Stimulated activated CD8-positive, alpha-beta memory T cell treated with anti-CD3 and anti-CD28 coated beads, Interleukin-15, amount 100 ng/mL, for 24 hours (primary cell): ENCODE measurements at places on chromosomes 2 and 18.

- no peak for DNase-seq
These were observed 356.1 kb upstream of the ZEB2 start for GRCh38 chr2:144876013-144876412.

DNA sequence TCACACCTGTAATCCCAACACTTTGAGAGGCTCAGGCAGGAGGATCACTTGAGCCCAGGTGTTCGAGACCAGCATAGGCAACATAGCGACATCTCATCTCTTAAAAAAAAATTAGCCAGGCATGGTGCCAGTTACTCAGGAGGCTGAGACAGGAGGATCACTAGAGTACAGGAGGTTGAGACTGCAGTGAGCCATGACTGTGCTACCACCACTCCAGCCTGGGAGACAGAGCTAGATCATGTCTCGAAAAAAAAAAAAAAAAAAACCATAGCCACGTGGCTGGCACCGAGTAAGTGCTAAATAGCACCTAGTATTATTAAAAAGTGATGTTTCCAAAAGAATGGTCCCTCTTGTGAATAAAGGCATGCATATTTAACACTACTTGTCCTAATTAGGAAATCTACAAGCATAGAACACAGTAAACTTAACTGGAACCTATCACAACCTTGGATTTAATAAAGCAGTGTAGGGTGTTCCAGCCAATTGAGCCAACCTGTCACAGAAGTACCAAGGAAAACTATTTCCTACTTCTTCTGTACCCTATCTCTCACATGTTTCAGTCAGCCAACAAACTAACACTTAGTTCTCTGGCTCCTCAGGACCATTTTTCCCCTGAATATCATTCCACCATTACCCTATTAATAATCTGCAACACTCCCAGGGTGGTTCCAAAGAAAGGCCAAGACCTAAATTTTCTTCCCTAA is 8.8 kb downstream of the RAB1A start:
- DNase-seq, result no peak

- no peak for DNase-seq
These were observed 74.8 kb upstream of the COL5A2 start for GRCh38 chr2:189254268-189254883.

- DNase-seq, result no peak
These were observed 168.4 kb downstream of the NDUFA10 start for GRCh38 chr2:239856620-239857285.

DNA sequence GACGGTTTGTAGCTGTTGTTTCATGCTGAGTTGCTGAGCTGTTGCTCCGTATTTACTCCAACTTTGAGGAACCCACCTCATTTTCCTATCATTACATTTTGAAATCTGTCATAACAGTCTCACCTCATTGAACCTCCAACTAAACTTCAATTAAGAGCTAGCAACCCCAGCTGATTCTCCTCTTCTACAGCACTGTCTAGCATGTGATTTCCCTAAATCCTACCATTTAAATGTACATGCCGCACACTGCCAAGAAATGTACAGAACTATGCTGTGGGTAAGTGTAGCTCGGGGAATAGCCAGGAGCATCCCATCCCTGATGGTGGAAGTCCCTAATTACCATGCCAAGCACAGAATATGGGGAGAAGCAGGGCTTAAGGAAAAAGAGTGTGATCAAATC is 299.9 kb downstream of the AFF3 start:
- DNase-seq, result no peak

GRCh38 chr2:102801098-102801718 is 39.4 kb downstream of the TMEM182 start:
- DNase-seq, result no peak

- no peak for DNase-seq
These were observed 14.9 kb upstream of the IL1R2 start for GRCh38 chr2:101976891-101977290.

- no peak for DNase-seq
These were observed 5.7 kb downstream of the ROCK1 start for GRCh38 chr18:21105936-21106335.

DNA sequence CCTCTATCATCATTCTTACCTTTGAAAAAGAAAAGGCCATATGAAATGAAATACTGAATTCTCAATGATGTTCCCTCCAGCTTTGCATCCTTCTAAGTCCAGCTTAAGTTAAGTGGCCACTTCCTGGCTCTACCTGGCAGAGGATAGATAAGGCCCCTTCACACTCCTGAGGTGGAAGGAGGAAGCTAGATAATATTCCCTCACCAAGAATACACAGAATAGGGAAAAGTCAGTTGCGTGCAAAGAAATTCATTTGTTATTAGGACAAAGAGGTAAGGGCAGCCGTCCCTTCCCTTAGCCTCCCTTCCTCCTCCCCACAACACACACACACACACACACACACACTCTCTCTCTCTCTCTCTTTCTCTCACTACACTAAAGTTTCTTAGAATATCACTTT is 37.5 kb downstream of the OLA1 start:
- DNase-seq, result no peak

DNA sequence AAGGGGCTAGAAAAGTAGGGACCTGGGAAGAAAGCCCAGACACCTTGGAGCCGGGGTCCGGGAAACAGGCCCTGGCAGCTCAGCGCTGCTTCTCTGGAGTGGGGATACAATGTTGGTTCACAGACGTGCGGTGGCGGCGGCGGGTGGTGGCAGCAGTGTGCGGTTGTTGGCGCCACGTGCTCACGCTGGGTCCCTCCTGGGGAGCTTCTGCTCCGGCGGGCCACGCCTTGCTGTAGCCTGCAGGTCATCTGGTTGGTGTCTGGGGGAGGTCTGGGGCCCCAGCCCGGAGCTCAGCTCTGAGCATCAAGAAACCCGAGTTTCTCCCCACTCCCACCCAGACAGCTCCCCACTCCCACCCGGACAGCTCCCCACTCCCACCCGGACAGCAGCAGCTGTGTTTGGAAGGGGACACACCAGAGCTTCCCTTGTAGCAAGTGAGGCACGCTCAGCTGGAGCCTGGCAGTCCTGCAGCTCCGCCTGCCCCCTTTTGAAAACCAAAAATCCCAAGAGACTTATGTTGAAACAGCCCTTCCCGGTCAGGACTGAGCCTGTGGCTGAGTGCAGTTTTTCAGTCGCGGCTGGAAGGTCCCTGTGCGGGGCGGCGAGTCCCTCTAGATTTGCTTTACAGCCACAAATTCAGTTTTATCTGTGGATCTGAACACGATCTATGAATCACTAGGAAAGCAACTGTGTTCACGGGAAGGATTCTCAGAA is 46.9 kb downstream of the NFATC1 start:
- DNase-seq, result no peak

DNA sequence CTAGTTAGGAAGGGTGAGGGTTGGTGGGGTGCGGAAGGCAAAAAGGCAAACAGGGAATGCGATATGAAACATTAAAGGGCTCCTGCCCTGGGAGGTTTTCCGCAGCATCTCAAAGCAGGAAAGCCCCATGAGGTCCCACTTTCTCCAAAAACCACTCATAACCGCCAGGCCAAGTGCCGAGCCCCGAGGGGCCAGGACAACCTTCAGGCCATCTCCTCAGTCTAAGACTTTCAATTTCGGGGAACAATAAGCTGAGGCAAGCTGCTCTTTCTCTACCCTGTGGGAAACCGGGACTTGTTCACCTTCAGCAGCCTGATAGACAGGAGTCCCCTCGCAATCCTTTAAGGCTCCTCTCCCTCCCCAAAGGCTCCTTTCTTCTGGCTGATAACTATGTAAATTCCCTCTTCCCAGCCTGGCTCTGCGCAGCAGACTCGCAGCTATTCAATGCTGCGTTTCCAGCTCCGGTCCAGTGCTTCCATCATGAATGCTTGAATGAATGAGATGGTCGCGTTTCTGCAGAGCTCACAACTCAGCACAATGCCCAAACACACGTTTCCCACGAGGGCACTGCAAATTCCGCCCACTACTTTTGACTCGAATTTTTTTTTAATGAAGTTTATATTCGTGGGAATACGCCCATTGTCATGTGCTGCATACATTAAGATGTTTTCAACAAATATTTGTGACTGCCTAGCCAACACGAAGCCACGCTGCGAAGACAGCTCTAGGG is 1.4 kb downstream of the LAMA1 start:
- no peak for DNase-seq

- DNase-seq, result no peak
These were observed 185.0 kb downstream of the PRPF40A start for GRCh38 chr2:152532241-152532640.

GRCh38 chr2:165969227-165969626 is 15.7 kb upstream of the TTC21B start:
- DNase-seq, result no peak

- no peak for DNase-seq
These were observed 89.8 kb upstream of the MBOAT2 start for GRCh38 chr2:9093324-9093723.

- DNase-seq, result no peak
These were observed 163.6 kb downstream of the PRKCE start for GRCh38 chr2:45814951-45815621.

DNA sequence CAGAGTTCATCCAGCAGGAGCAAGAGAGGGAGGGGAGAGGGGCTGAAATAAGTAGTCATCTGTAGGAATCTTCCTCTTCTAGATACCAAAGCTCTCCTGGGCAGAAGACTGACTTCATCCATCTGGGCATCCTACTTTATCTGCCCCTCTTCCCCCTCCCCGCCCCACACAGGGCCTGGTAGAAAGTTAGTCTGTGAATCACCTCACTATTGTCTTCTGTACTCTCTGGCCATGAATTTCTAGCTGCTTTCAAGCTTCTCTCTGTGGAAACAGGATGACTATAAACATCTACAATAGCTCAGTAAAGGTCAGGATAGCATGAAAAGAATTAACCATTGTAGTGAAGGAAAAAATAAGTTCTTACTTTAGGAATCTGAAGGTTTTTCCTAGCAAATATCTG is 47.7 kb upstream of the RNU4ATAC start:
- DNase-seq, result no peak

DNA sequence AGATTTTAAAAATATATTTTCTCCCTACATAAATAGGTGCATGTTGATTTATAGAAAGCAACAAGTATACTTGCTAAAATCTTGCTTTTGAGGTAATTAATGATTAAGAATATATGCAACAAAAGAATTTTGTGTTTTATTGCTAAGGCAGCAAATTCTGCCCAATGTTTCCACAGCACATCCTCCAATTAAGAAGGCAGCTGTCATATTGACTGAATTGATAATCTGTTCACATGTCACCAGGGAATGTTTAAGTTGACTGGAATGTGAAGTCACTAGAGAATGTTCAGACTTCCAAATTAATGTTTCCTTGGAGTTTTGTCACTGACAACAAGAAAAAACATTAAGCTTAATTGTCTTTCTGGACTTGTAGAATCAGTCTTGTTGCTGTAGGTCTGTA is 1602.7 kb upstream of the SLC39A10 start:
- DNase-seq, result no peak

- no peak for DNase-seq
These were observed 337.9 kb upstream of the PKDCC start for GRCh38 chr2:41709702-41710599.

- no peak for DNase-seq
These were observed 55.5 kb downstream of the ARHGAP28 start for GRCh38 chr18:6785001-6785400.
